ENCODE measurements at places on chromosomes 2 and 18.

DNA sequence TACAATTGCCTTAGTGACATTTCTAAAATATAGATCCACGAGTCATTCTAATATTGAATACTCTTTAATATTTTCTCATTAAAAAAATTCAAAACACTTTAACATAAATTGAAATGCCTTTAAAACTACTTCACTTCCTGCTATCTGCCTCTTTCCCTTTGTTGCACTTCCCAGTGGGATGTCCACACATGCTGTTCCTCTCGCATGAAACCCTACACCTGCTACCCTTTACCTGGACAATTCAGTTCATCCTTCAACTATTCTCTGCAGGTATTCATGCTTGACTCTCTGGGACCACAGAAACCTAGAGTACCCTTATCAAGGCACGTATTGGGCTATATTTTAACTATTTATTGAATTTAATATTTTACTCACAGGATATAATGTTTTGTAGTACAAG is 373.3 kb upstream of the GALNT5 start:
- DNase-seq = no peak

GRCh38 chr18:79883461-79884293 is 67.8 kb downstream of the SLC66A2 start:
- DNase-seq = no peak

DNA sequence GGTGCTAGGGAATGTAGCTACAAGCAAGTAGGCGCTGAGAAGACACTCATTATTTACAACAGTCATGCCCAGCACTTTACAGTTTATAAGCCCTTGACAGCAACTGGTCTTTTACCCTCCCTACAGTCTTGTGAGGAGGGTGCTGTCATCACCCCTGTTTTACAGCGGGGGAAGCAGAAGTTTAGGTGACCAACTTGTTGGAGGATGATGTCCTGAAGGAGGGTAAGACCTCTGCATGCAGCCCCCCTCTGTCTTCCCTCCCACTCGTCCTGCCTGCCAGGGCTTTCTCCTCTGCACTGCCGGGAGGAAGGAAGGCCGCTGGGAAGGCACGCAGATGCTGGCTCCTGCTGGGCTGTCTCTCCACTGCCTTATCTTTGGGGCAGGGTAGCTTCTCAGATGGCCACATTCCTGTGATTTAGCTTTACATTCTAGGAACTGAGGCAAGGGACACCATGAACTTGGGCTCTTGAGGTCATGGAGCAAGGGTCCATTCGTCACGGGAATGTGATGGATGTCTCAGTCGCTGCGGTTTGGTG is 972 bp downstream of the IL1R1 start:
- DNase-seq = no peak

DNA sequence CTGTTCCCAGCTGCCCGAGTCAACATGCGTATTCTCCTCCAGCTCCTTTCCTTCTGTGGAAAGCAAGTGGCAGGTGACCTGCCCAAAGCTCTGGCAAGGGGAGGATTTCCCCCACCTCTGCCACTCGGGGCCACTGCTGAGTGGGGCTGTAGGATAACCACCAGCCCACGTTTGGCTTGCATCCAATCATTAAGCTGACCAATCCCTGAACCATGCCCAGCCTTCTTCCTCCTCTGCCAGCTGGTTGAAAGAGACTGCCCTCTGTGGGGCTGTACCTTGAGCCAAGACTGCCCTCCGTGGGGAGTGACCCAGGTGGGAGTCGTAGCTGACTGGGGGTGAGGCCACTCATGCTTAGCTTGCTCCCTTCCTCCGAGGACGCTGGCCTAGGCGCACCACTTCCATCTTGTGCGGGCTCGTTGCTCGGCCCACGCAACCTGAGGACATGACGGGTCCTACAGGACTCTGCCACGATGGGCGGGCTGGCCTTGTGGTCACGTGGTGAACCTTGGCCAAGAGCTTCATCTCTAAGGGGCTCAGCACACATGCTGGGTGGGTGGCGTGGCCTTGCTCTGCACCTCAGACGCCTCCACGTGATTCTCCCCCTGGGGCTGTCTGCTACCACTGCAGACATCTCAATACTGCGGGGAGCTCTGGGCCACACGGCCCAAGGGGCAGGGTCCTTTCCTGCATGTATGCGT is 112.1 kb downstream of the NDUFA10 start:
- no peak for DNase-seq

DNA sequence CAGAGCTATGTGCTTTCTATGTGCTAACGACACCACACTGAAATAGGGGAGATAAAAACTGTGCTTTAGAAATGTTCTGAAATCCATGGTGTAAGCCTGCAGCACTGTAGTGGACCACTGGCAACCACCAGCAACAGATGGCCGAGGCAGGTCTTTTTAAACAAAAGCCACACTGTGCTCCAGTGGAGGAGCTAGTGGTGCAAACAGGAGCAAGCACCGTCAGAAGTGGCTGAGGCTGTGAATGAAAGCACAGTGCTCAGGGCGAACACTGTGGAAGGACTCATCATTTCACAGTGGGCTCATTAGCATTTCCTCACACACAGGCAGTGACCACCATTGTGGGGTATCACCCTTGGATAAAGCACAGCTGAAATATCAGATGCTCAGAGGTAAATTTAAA is 22.9 kb upstream of the MTX2 start:
- DNase-seq = no peak

DNA sequence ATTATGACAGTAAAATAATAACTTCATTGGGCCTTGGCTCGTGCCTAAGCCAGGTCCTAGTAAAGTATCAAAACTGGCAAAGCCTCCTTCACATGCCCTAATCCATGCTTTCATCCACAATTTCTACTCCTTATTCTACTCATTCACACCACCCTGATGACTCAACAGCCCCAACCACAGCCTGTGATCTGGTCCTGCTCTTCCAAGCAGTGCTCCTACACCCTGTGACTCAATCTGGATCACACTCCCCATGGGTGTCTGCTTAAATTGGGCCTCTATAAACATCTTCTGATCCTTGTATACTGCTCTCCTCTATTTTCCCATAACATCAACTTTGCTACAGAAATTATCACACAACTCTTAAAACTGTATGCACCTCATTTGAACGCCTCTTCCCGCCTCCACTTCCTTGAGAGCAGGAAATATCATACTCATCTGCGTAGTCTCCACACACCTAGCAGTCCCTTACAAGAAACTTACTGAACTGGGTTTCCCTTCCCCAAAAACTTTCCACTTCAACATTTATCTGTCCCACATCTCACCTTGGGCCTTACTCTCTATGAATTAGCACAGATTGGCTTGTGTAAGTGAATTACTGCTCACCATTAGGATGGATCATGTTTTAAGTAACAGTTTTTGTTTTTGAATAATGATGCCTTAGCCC is 15.9 kb downstream of the GTF3C3 start:
- no peak for DNase-seq

DNA sequence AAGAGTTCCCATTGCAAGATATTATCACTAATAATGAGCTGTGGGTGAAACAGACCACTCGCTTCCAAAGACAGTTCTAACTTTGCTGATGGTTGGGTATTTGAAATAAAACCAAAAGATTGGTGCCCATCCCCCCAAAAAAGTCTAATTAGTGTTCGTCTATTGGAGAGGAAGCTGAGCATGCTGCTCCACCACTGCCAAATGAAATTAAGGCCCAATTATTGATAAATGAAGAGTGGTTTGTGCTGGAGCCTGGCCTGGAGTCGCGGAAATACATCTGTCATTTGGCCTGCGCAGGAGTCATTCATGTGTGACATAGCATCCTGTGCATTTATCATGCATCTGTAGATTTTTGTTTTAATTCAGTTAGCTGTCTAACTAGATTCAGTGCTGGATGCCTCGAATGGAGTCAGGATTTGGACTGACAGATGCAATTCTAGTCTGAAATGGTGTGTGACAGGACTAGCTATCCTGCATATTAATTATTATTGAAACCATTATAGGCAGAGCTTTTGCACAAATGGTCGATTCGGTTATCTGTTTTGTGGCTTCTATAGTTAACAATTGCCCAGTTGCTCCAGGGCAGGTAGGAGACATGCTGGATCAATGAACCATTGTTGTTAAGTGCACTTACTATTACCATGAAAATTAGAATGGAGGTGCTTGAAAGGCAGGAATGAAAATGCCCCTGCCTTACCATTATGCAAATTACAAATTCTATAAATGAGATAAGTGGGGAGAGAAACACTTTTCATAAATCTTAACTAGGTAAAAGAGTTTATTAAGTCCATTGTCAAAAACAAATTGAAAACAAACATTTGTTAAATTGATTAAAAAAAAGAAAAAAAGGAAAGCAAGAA is 450.4 kb upstream of the TCF4 start:
- DNase-seq = no peak

DNA sequence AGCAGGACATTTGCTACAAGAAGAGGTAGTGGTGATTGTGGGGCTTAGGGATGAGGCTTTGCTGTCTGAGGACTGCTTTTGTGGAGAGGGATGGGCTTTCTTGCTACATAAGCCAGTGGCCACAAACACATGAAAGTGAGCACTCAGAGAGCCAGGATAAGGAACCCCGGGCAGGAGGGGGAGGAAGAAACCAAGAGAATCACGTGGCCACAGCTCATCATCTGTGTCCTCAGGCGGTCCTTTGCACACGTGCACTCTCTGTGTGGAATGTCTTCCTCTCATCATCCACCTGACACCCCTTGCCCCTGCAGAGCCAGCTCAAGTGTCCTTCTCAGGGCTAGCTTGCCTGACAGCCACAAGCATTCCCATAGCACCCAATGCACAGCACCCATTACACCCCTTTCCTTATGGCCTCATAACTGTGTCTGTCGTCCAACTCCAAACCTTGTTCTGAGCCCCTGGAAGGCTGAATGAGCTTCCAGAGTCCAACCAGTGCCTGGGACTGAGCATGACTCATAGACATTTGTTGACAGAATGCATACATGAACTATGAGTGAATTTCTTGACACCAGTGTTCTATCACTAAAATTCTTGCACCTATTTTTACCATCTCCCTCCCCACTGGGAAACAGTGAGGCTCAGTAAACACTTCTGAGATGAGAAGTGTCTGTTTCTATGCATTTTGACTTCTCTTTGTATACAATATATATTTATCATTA is 398.3 kb downstream of the ALK start:
- no peak for DNase-seq

GRCh38 chr18:80108121-80108536 is 933 bp upstream of the ADNP2 start:
- no peak for DNase-seq

- DNase-seq = no peak
Observed at GRCh38 chr18:64100116-64100922, 48.6 kb downstream of the LINC00305 start.

GRCh38 chr2:215338883-215339679 is 27.2 kb downstream of the ATIC start:
- DNase-seq = no peak

DNA sequence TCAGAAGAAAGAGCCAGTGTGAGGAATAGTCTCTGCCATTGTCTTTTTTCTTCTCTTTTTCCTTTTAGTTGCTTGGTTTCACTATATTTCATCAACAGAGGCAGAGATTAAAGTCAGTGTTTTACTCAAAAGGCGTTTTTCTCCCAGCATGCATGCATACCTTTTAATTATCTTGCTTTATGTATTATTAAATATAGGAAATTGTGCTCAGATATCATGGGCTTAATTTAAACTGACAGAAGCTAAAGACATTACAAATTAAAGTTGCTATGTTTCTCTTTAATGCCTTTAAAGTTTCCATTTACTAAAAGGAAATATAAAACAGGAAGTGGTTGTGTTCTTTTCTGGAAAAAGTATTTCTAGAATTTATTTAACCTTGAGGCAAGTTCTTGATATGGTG is 223.3 kb upstream of the ATP5MC3 start:
- DNase-seq = no peak

GRCh38 chr18:77750006-77750405 is 500.4 kb downstream of the GALR1 start:
- DNase-seq = no peak

- no peak for DNase-seq
Observed at GRCh38 chr2:20215183-20216040, 9.5 kb downstream of the SDC1 start.

DNA sequence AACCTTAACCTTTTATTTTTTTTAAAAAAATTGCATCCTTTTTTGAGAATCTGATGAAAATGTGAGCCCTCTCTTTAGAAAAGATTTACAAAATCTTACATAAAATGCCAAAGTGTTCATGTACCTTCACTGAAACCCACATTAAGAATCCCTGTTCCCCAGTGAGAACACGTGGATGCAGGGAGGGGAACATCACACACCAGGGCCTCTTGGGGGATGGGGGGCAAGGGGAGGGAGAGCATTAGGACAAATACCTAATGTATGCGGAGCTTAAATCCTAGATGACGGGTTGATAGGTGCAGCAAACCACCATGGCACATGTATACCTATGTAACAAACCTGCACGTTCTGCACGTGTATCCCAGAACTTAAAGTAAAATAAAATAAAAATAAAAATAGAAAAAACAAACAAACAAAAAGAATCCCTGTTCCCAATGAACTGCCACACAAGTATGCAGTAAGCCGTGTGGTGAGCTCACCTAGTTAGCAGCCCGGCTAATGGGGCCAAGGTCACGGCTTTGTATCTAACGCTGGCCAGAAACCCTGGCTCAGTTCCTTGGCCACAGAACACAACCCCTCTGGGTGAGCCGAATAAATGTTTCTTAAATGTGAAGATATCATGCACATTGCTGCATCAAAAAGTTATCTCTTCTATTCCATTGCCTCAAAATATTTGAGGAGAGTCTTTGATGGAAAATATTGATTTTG is 41.4 kb downstream of the CHST9 start:
- no peak for DNase-seq

DNA sequence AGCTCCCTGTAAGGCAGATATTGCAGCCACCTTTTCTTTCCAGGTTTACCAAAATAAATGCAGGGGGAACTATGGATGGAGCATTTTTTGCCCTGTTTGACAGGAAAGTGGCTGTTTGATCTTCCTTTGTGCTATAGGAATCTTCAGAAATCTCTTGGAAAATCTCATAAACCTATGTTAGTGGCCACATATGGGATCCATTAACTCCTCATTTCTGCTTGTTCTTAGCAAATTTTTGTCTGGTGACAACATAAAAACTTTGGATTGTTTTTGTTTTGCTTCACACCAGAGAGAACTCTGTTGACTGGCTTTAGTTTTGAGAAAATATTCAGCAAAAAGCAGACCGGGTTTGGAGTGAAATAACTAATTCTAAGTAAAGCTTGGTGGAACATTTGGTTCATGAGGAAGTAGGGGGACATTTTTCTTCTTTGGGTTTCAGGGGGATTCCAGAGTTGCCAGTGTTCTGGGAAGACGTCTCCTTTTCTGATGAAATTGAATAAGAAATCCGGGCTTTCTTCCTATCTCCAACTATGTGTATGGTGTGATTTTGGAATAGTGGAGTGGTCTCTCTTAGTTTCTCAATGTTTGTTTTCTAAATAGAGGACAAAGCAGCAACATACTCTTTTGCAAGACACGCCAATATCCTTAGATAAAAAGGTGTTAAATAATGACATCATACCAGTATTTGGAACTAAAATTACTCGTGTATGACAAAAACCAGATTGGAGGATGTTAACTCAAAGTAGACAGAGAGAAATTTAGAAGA is 174.4 kb downstream of the ICOS start:
- no peak for DNase-seq

- DNase-seq = no peak
Observed at GRCh38 chr2:55009277-55010060, 40.8 kb downstream of the RTN4 start.

DNA sequence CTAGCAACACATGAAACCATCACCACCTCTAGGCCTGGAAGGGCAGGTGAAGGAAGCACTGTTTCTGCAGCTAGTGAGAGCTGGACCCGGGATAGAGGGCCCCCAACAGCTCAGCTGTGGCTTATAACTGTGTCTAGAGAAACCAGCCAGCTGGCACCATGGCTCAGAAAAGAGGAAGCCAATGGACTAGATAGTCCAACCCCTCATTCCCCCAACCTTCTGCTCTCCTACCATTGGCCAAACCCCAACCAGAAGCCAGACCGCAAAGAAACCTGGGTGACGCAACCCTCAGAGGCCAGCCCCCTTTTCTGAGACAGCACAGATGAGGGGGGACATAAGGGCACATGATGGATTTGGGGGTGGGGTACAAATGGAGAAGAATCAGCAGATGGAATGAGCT is 24.3 kb downstream of the SMYD1 start:
- DNase-seq = no peak
